Neural crest cell (in vitro differentiated cells): ENCODE measurements at places on chromosomes 5 and 9. TPM values are rescaled to one million over a fixed set of nuclear protein-coding genes. Genes with fewer than 3 reads are reported as not detected.

- DNase-seq = no peak
- H3K27ac ChIP-seq = no peak overlapping the region
- no peaks in the 10 kb centered on the region for H3K27me3 ChIP-seq
- H3K4me1 ChIP-seq = peaks cover 13% of the 10 kb centered on the region
These were observed 14.2 kb upstream of the PHF2 start for GRCh38 chr9:93562157-93562556.

GRCh38 chr5:96336351-96336985, 96.6 kb downstream of the PCSK1 start:
- DNase-seq = peak; percentile 57
- H3K4me1 ChIP-seq = peaks cover 11% of the 10 kb centered on the region
- no peak overlapping the region for H3K27ac ChIP-seq

DNA sequence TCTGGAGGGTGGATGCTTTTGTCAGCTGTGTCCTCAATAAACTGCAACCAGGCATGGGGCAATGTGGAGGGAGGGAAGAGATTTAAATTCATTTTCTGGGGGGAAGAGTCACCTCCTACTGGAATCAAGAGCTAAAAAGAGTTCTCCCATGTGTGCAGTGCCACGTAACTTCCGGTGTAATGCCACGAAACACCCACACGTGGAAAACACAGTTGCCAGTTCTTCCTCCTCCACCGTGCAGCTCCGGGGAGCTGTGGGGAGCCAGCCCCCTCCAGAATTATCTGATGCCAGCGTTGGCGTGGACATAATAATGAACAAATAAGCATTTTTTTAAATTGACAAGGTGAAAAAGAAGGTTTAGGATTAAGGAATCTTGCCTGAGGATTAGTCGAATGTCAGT, 32.1 kb upstream of the MED10 start:
- no peak overlapping the region for H3K4me3 ChIP-seq
- no peak overlapping the region for H3K27ac ChIP-seq
- no peaks in the 10 kb centered on the region for H3K36me3 ChIP-seq
- DNase-seq = no peak
- peaks cover 34% of the 10 kb centered on the region for H3K27me3 ChIP-seq
- H3K4me1 ChIP-seq = peaks cover 3% of the 10 kb centered on the region

GRCh38 chr5:111756581-111757354, at the start of gene NREP:
Gene NREP, minus strand, starts transcription at chr5:111757194. Its CDS starts 1,422 bp downstream, at chr5:111755772.
- H3K27me3 ChIP-seq = no peaks in the 10 kb centered on the region
- DNase-seq = peak; percentile 36
- H3K36me3 ChIP-seq = peaks cover 6% of the 10 kb centered on the region
- H3K4me3 ChIP-seq = peak within 1 kb of the TSS; percentile 94
- H3K27ac ChIP-seq = peak within 1 kb of the TSS; percentile 98

DNA sequence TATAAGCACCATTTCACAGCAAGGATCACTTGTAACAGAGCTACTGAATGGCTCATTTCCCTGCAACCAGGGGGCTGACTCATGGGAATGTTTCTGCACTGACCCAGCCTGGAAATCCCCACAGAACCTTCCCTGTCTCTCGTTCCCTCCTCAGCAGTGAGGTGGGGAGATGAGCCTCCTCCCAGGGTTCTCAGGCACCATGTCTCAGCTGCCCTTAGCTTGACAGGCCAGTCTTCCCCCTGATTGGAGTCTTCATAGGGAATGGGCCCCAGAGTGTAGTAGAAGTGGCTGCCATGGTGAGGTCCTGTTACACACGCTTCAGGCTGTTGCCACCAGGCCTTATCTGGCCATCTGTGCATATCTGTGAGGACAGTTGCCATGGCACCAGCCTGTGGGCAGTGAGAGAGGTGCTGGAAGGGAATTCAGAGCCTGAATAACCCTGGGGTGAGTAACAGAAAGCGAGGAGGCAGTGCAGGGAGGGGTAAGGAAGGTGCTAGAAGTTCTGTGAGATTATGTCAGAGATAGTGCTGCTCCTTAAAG, 324.4 kb downstream of the ENC1 start:
- DNase-seq = no peak
- H3K4me3 ChIP-seq = no peak overlapping the region
- peaks cover 29% of the 10 kb centered on the region for H3K4me1 ChIP-seq
- H3K27me3 ChIP-seq = no peaks in the 10 kb centered on the region
- H3K36me3 ChIP-seq = no peaks in the 10 kb centered on the region

PKD2L2 gene
- not detected in 2 replicates for total RNA-seq

SPINK1 gene
- not detected in 2 replicates for total RNA-seq

EQTN gene
- 0.39 and 0.40 TPM in 2 replicates for total RNA-seq

DNA sequence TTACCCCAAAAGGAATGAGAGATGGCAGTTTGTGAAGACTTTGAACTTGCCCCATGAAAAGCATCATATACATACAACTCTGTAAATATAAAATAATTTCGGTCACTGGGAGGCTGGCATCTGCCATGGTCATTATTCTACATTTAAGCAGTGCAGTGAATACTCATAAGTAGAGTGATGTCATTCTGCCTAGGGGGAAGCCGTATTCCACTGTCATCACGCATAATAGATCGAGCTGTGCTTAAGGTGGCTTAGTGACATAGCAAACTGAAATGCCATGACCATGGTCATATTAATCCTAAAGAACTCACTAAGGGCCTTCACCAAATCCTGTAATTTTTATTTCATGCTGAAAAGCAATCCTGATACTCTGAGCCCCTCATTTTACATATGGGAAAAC, 42.4 kb upstream of the NR4A3 start:
- H3K36me3 ChIP-seq = no peaks in the 10 kb centered on the region
- no peaks in the 10 kb centered on the region for H3K4me1 ChIP-seq
- no peak overlapping the region for H3K4me3 ChIP-seq
- no peak overlapping the region for H3K27ac ChIP-seq
- H3K27me3 ChIP-seq = no peaks in the 10 kb centered on the region

GRCh38 chr5:31459594-31459993, 72.3 kb downstream of the DROSHA start:
- no peak overlapping the region for H3K27ac ChIP-seq
- no peak for DNase-seq
- peaks cover 60% of the 10 kb centered on the region for H3K36me3 ChIP-seq
- H3K4me3 ChIP-seq = no peak overlapping the region
- H3K27me3 ChIP-seq = no peaks in the 10 kb centered on the region
- no peaks in the 10 kb centered on the region for H3K4me1 ChIP-seq

XRCC4 gene
- 8.2 and 9.4 TPM in 2 replicates for total RNA-seq

- no peak for DNase-seq
- peaks cover 35% of the 10 kb centered on the region for H3K4me1 ChIP-seq
- H3K4me3 ChIP-seq = no peak overlapping the region
These were observed 32.0 kb downstream of the DAPK1 start for GRCh38 chr9:87529671-87530070.

DNA sequence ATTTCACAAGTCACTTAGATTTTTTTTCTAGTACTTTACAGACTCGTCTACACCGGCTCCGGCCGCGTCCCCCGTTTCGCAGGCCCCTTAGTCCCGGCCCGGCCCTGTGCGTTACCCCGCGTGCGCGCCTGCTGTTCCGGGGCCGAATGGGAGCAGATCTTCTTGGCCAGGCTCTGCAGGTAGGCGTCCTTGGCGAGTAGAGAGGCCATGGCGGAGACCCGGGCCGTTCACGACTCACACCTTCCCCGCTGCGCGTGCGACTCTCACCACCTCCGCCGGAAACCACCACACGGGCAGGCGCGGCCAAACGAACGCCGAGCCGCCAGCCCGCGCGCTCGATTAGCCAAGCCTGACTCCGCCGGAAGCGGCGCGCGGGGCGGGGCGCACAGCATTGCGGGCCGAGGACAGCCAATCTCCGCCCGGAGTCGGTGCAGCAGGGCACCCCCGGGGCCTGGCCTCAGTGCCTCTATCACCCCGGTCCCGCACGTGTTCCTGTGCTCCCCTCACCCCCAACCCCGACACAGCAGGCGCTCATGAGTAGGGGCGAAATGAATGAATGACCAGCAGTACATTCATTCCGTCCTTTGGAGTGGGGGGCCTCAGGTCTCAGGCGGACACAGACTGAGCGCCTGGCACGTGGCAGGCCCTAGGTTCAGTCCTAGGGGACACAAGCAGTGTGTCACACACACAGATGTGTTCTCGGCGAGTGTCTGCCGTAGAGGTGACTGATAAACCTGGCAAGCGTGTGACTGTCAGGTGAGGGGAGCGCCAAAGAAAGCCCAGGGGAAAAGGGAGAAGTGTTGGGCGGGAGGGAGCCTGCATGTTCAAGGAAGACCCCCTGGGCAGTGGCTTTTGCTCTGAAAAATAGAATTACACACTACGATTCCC, at the start of gene SURF6:
TSS of gene SURF6 (minus strand) at position 265 of the 888 bp plus-strand sequence. CDS start at position 209, 56 bp downstream.
- peaks cover 20% of the 10 kb centered on the region for H3K4me1 ChIP-seq
- no peaks in the 10 kb centered on the region for H3K27me3 ChIP-seq
- H3K4me3 ChIP-seq = peak within 1 kb of the TSS; percentile 98
- peak within 1 kb of the TSS; percentile 87 for H3K27ac ChIP-seq
- peaks cover 8% of the 10 kb centered on the region for H3K36me3 ChIP-seq

GRCh38 chr9:25742256-25742655, 64.0 kb upstream of the TUSC1 start:
- peak; percentile 6 for DNase-seq
- H3K27me3 ChIP-seq = peaks cover 69% of the 10 kb centered on the region
- peak overlapping the region; percentile 11 for H3K4me3 ChIP-seq
- H3K27ac ChIP-seq = no peak overlapping the region

TLR4 gene
- total RNA-seq = 1.3 and 2.2 TPM in 2 replicates

BAAT gene
- 0.16 and 0.30 TPM in 2 replicates for total RNA-seq

DNA sequence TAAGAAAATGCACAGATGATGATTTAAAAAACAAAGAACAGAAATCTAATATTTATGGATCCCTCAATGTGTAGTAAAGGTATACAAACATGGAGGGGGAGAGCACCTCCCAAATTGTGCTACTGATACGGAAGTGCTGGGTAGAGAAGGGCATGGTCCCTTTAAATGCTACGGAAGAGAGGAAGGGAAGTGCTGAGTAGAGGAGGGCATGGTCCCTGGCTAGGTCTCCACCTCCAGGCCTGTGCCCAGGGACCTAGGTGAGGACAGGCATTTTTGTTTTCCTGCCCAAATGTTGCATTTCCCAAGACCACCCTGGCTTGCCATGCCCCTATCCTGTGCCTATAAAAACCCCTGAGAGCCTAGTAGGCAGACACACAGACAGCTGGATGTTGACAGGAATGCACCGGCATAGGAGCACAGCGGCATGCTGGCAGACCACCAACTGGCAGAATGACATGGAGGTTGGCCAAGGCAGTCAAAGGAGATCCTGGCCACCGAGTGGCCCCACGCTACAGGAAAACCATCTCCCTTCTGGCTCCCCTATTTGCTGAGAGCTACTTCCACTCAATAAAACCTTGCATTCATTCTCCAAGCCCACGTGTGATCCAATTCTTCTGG, 62.1 kb upstream of the SPDL1 start:
- no peak for DNase-seq
- peak overlapping the region; percentile 35 for H3K27ac ChIP-seq
- H3K36me3 ChIP-seq = no peaks in the 10 kb centered on the region
- no peaks in the 10 kb centered on the region for H3K4me1 ChIP-seq
- peaks cover 19% of the 10 kb centered on the region for H3K27me3 ChIP-seq

- H3K4me1 ChIP-seq = no peaks in the 10 kb centered on the region
- no peak for DNase-seq
- no peak overlapping the region for H3K4me3 ChIP-seq
- H3K36me3 ChIP-seq = no peaks in the 10 kb centered on the region
- no peaks in the 10 kb centered on the region for H3K27me3 ChIP-seq
These were observed 41.1 kb downstream of the PCSK1 start for GRCh38 chr5:96391921-96392320.

GRCh38 chr9:130029223-130029973, 13.6 kb downstream of the FNBP1 start:
- H3K36me3 ChIP-seq = no peaks in the 10 kb centered on the region
- no peak for DNase-seq
- no peak overlapping the region for H3K4me3 ChIP-seq

GRCh38 chr9:87891754-87892153, 9.1 kb downstream of the SPATA31E1 start:
- H3K4me3 ChIP-seq = no peak overlapping the region
- H3K4me1 ChIP-seq = no peaks in the 10 kb centered on the region
- no peaks in the 10 kb centered on the region for H3K36me3 ChIP-seq
- no peak for DNase-seq
- no peak overlapping the region for H3K27ac ChIP-seq

SEC16A gene
- total RNA-seq = 77.2 and 79.4 TPM in 2 replicates

DNA sequence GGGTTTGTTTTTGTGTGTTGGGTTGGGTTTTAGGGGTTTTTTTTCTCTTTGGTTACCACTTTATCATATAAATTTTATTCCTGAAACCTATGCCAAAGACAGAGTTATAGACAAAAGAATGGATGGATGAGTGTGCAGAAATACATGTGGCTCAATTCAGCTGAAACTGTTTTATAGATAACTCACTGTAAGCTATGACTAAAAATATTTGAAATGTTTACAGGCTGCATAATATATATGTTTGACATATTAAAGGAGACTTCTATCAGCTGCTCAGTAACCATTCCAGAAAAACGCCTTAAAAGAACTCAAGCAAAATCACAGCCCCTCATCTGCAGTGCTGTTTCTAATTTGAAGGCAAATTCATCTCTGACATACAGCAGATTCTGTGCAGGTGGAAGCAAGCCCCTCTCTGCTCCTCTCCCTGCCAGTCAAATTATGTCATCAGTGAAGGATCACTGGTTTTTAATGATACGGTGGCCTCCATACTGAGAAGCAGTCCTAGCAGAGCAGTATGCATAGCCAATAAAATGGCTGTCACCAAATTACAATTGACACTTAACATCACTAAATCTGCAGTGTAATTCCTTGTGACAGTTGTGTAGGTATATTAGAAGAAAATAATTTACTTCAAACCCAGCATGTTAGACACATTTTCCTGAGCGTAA, 301.6 kb downstream of the NR2F1-AS1 start:
- no peak for DNase-seq
- no peaks in the 10 kb centered on the region for H3K36me3 ChIP-seq
- H3K27ac ChIP-seq = no peak overlapping the region
- H3K4me3 ChIP-seq = no peak overlapping the region
- peaks cover 37% of the 10 kb centered on the region for H3K4me1 ChIP-seq

DNA sequence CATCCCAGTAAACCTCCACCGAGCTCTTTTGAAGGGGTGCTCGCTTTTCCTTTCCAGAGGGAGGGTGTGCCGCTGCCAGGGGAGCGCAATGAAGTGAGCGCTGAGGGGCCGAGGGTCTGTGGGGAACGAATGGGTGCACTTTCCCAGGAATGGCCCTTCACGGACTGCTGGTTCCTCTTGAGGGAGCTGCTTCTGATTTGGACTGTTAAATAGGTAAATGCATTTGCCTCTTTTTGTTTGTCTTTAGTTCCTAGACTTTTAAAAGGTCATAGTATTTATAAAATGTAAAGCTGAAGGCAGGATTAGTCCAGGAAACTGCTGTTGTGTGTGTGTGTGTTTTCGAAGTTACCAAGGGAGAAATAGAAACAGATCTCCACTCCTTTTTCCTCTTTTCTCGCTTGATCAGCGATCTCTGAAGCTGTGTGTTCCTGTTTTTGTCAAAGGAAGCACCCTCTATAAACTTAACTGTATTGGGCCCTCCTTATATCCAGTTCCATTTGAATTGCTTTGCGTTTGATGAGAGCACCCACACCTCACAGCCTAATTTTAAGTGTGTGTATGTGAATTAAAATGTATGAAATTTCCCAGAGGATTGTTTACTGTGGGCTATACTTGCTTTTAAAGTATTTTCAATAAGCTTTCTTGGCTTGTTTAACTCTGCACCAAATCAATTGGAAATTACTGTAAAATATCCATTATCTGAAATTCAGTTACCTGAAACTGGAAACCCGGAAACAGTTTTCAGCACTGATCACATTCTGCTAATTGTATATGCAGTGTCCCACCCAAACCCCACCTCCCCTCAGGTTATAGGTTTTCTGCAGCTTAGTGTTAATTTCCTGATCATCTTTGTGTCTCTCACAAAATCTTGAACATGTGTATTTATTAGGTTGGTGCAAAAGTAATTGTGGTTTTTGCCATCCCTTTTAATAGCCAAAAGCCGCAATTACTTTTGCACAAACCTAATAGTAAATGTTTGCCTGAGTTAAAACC, 966 bp downstream of the SNX2 start:
- peak overlapping the region; percentile 95 for H3K4me3 ChIP-seq
- peaks cover 23% of the 10 kb centered on the region for H3K4me1 ChIP-seq
- H3K27me3 ChIP-seq = no peaks in the 10 kb centered on the region
- peak overlapping the region; percentile 95 for H3K27ac ChIP-seq
- H3K36me3 ChIP-seq = peaks cover 6% of the 10 kb centered on the region

RNF183 gene
- not detected in 2 replicates for total RNA-seq

ERBIN gene
- total RNA-seq = 51.2 and 52.2 TPM in 2 replicates
